ENCODE measurements at places on chromosomes 6 and 20. TPM values are rescaled to one million over a fixed set of nuclear protein-coding genes. Genes with fewer than 3 reads are reported as not detected.

The NINL gene
- 4.0 TPM for total RNA-seq

The LTA gene
- total RNA-seq = 17.3 TPM

The GSTA3 gene
- not detected for total RNA-seq

The SUMO4 gene
- 10.0 TPM for total RNA-seq

DNA sequence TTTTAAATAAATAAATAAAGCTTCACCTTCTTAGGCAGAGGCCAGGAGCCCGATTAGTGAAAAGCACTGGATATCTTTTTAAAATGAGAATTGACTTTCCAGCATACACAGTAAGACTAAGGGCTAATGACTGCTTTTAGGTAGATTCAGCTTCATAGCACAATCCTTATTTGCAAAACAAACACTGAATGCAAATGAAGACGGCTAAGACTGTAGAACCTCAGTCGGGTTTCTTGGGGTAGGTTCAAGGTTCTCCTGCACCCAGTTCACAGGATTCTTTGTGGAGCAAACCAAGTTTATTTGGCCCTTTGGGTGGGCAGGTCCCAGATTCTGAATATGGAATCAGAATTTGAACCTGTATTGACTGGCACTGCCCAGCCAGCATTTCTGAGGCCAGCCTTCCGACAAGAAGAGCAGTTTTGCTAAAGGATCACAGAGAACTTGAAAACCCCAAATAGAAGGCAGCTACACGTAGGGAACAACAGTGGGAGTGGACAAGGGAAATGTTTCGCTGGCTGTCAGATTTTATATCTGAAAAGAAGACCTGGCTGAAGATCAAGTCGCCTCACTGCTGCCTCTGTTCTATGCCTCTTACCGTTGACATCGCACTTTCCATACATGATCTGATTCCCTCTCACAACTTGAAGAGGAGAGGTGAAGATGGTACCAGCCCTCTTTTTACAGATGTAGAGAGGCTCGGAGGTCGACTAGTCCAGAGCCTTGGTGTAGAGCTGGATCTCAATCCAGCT is 8.2 kb downstream of the TRERF1 start:
- DNase-seq = no peak

Measured in CD4-positive, alpha-beta memory T cell (primary cell).